AG08395 (cell line): ENCODE measurements at places on chromosomes 3 and 15.

GRCh38 chr3:66196633-66197032 lies 24.2 kb upstream of the SLC25A26 start:
- DNase-seq = peak; percentile 26

- DNase-seq = peak; percentile 90
Measured at GRCh38 chr3:190585805-190586630, 72.1 kb downstream of the IL1RAP start.

- DNase-seq = no peak
Measured at GRCh38 chr3:133753107-133753778, 7.0 kb downstream of the TF start.

- DNase-seq = peak; percentile 78
Measured at GRCh38 chr15:67097930-67098740, 32.7 kb downstream of the SMAD3 start.

DNA sequence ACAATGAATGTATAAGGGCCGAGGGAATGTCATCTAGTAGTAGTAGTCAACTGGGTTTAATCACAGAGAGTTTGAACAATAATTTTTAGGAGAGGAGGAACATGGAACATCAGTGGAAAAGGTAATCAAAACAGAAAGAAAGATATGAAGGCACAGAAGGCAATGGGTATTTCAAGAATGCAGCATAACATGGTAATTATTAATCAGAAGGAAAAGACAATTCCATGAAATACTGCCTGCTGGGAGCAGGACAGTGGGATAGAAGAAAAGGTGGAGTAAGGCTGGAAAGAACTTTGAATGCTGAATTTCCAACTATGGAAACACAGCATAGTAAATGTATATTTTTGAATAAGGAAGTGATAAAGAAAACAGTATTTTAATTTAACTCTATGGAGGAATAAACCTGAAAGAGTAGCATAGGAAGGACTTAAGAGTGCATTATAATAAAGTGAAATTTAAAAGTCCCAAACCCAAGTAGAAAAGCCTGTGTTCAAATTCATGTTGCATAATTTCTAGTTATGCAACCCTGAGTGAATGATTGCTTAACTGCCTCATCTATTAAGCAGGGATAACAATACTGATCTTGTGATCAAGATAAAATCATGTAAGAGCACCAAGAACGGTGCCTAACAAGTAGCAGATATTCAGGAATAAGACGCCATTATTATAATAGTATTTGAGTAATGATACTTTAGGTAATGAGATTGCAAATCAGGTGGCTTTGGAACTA lies 357.7 kb downstream of the TBC1D5 start:
- no peak for DNase-seq

- DNase-seq = peak; percentile 67
Measured at GRCh38 chr3:194869482-194870169, 183.9 kb downstream of the FAM43A start.

DNA sequence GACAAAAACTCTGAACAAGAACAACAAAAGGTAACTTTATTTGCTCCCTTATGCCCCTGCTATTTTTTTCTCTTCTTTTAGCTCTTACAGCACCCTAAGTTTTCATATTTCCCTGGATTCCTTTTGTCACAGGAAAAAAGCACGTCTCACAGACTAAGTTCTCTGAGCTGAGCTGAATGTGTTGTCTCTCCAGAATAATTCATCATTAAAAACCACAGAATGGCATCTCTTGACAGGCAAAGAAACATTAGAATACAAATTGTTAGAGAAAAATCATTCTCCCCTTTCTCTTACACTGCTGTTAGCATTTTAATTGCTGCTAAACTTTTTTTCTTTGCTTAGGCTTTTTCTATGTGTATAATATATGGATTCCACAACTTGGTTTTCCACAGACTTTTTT lies 48.7 kb upstream of the SECISBP2L start:
- no peak for DNase-seq

DNA sequence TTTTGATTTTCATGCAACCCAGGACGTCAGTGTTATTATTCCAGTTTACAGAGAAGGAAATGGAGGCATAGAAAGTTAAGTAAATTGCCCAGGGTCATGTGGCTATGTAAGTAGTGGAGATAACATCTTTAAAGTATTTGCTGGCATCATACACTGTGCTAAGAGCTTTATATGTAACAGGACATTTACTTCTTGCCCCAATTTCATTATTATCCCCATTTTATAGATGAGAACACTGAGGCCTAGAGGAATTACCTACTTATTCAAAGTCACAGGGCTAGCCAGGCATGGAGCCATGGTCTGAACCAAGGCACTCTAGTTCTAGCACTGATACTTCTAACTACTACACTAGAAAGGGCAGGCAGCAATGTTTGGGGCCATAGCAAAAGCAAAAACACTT lies 107.3 kb upstream of the ANKRD28 start:
- no peak for DNase-seq

DNA sequence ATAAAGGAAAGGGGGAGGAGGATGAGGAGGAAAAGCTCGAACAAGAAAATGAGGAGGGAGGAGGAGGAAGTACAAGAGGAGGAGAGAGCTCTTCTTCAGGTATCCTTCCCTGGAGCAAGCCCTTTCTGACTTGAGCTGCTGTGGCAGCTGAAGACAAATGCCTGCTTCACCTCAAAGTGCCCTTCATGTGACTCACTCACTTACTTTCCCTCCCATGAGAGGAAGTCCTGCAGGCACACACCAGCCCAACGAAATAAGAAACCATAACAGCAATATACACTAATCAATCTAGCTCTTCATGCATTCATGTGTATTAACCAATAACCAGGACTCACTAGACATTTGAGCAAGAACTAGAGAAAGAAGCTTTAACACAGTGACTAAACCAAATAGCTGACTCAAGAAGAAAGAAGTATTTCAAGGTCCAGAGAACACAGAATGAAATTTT lies 251.9 kb downstream of the IGSF11 start:
- no peak for DNase-seq

- DNase-seq = no peak
Measured at GRCh38 chr3:54962200-54962599, 34.3 kb upstream of the LRTM1 start.

- no peak for DNase-seq
Measured at GRCh38 chr3:136197159-136197793, 1.1 kb upstream of the MSL2 start.

DNA sequence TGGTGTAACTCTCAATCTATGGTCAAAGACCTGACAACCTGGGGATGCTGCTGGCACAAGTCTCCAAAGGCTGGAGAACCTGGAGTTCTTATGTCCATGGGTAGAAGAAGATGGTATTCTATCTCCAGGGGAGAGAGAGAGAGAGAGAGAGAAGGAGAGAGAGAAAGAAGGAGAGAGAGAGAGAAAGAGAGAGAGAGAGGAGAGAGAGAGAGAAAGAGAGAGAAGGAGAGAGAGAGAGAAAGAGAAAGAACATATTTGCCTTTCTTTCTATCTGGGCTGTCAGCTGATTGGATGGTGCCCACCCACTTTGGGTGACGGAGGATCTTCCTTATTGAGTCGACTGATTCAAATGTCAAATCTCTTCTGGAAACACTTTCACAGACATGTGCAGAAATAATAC lies 84.6 kb downstream of the PPM1L start:
- DNase-seq = no peak

- no peak for DNase-seq
Measured at GRCh38 chr3:128372707-128373533, 93.8 kb downstream of the DNAJB8 start.

DNA sequence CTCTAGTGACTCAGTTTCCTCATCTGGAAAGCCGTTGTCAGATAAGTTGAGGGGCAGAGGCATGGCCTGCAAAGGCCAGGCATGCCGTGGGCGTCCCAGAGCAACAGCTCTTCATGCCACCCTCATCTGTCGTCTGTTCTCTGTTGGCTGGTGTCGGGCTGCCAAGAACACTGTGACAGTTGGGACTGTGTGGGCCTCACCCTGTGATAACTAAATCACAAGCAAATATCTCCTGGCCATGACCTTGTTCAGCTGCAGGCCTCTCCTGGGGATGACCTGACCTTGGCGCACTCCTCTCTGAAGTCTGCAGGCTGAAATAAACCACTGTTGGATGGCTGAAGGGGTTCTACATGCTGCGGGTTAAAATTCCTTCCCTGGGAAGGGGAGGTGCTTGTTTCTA lies 145.9 kb downstream of the SHQ1 start:
- no peak for DNase-seq

DNA sequence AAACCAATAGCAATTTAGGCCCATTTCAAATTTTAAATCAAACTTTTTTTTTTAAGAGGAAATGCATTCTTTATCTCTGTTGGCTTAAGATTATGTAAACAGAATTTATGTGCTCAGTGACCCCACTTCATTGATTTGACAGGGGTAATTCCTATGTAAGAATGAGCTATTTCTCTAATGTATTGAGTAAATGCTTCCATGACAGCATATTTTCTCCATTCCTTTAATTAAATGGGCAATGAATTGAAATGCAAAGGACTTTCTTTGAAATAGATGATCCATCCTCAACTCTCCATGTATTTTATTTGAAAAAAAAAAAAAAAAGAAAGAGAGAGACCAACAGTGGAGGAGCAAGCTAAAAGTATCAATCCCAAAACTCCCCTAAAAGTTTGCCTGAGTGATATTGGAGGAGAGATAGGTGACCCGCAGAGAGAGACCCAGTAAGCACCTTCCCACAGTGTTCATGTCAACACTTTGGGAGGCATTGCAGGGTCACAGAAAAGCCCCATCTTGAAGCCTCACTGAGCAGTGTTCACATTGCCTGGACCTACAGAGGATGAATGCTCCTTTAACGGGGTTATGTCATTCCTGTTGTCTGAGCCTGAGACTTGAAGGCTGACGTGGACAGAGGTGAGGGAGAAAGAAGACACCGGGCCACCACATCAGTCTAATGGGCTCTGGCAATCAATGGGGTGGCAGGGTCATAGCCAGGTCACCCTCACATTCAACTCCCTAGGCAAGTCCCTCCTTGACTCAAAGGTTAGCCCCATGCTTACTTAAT lies 176.0 kb downstream of the SHOX2 start:
- no peak for DNase-seq

- no peak for DNase-seq
Measured at GRCh38 chr3:141795276-141795675, 32.1 kb downstream of the GRK7 start.

GRCh38 chr3:194632226-194632808 lies 902 bp downstream of the TMEM44 start:
- no peak for DNase-seq

DNA sequence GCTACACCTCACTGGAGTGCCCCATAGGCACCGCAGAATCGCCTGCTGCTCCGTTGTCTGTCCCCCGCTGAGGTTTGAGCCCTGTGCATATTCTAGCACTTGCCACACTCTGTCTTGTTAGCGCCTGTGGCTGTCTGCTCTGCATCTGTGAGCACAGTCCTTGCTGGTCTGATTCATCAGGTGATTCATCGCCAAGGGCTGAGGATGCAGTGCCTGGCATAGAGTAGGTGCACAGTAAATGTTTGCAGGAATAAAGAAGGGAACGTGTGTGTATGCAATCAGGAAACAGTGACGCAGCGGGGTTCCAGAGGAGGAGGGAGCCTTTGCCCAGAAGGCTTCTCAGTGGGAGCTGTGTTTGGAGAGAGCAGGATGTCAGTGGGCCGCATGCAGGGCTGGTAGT lies 124.0 kb upstream of the PLXNA1 start:
- peak; percentile 82 for DNase-seq

DNA sequence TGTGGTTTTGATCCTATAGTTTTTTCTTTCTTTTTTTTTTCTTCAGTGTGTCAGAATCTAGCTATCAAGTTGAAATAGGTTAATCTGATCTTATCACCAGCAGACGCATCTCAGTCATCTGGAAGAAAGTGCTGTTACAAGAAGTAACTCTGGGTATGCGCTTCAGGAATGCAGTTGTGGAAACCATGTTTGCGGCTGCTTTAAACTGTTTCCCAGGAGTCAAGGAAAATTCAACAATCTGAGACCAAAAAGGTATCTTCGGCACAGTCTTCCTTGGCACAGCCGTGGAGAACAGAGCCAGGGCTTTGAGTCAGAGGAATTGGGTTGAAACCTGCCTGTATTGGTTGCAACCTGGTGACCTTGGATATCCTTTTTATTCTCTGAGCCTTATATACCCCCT lies 59.9 kb downstream of the CD47 start:
- no peak for DNase-seq
